ENCODE measurements at places on chromosomes 11 and 22. TPM values are rescaled to one million over a fixed set of nuclear protein-coding genes. Genes with fewer than 3 reads are reported as not detected.

DNA sequence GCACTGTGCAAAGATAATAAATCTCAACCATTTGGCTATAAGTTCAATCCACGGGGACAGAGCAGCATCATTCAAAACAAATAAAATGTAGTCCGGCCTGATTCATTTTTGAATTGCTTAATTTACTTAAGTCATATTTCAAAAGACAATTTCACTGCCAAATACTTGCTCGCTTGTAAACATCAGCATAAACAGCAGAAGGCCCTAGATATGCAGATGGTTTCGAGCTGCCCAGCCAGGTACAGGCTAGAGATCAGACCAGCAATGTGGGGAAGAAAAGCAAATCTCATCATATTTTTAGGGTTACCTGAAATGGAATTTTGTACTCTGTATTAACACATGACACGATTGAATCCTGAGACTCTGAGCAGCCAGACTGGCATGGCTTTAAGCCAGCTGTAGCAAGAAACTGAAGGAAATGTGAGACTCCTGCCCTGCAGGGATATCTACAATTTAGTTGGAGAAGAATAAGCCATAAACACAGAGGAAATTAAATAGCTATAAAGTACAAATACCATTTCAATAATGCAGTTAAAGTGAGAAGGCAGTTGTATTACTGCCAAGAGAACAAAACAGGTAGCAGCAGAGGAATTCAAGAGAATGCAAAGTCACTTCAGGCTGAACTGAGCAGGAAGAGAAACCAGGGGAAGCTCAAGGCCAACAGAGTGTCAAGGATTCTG is 440.3 kb downstream of the ETS1 start:
- DNase-seq = no peak

- no peak for DNase-seq
These were observed 220.1 kb upstream of the CNTN5 start for GRCh38 chr11:98800696-98801095.

DNA sequence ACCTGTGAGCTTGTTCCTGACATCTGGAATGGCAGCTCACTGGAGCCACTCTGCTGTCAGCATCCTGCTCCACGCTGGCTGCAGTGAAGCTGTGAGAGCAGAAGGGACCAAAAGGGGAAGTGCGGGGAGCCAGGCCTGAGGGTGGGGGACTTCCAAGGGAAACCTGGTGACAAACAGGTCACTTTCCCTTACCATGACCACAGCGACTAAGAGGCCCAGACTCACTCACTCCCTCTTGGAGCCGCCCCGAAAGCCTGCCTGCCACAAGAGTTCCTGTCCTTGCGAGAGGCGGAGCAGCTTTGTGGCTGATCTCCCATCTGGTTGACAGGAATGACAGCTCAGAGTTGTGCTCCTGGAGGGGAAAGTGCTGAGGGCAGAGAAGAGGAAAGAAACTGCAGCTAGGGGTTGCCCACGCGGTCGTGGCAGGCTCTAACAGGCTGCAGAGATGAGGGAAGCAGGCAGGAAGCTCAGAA is 183.8 kb upstream of the NTM start:
- no peak for DNase-seq

DNA sequence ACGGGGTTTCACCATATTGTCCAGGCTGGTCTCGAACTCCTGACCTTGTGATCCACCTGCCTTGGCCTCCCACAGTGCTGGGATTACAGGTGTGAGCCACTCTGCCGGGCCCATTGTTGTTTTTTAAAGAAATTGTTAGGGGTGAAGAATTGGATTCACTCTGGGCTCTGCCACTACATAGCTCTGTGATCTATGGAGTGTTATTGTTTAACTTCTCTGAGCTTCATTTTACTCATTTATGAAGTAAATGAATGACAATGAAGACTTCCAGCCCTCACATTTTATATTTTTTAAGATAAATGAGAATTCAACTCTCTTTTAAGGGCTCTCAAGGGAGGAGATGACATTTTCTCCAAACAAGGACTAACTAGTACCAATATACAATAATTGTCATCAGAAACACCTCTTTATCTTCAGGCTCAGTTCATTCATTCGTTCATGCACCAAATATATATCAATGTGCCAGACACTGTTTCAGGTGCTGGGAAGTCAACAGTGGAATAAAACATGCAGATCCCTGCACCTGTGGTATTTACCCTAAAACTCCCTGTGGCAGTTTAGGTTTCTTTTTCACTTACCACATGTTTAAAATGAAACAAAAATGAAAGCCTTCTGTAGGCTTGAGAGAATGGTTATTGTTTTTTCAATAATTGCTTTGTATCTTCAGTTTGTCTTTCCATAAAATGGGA is 23.5 kb upstream of the GRAMD1B start:
- DNase-seq = no peak

ADAMTS15 gene
- 9.0 TPM for total RNA-seq

GRIK4 gene
- total RNA-seq = 0.12 TPM
